ENCODE measurements at places on chromosomes 11 and 22.

DNA sequence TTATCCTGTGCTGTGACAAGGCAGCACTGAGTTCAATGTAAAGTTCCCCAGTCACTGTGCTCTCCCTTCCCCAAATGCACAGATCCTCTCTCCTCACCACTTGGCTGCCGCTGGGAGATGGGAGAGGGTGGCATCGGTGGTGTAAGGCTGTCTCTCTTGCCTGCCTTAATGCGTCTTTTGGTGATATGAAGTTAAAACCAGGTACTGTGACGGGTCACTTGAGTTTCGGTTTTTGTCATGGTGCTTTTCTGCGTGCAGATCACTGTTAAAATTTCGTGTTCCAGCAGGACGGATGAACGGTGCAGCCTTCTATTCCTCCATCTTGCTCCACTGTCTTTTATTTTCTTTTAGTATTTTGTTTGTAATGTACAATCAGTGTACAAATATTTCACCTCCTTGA, 18.6 kb downstream of the GLB1L2 start:
- DNase-seq = no peak

DNA sequence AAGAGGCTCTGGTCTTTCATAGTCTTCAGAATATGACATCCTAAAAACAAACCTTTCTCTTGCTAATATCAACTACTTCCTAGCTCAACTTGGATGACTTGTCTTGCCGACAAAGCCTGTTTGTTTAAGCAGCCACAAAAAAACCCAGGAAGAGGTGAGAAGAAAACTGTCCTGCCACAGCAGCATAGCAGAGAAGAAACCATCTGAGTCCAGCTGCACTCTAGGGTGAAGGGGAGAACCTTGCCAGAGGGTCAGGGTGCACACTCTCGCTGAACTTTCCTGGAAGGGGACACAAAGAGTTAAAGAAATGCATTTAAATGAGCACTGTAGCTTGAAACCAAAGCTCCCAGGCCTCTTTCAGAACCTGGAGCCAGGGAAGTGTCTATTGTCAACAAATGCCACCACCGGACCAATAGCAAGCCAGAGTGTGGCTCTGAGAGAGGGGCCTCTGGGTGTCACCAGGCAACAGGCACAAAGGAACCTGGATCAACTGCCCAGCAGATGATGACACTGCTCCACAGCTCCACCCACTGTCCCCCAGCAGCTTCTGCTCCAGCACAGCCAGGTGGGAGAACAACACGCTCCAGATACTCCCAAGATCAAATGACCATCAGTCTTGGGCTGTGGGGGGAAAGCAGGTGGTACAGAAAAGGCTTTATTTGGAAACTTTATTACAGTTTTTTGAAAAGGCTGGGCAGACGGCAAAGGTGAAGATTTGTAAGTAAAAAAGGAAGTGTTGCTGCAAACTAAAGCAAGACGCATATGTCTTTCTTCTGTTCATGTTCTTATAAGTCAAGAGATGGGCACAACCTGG, 105.7 kb downstream of the RASSF10 start:
- no peak for DNase-seq

DNA sequence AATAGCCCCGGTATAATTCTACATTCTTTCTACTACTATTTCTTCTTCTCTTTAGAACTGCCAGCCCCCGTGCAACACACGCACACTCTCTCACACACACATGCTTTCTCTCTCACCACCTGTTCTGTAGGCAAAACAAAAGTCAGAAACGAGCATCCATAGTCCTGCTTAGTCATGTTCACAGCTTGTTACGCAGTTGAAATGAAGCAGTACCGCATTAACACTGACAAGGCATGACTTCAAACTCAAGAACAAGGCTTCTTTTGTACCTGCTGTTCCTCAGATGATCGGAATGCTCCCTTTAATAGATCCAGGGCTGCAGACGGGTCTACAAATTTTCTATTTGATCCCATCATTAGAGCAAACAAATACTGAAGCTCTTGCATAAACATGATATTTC, 42.2 kb downstream of the USP28 start:
- DNase-seq = no peak

- no peak for DNase-seq
These were observed 151.4 kb downstream of the BLID start for GRCh38 chr11:121964591-121964990.

- no peak for DNase-seq
These were observed 7.0 kb upstream of the HINFP start for GRCh38 chr11:119114351-119114750.

DNA sequence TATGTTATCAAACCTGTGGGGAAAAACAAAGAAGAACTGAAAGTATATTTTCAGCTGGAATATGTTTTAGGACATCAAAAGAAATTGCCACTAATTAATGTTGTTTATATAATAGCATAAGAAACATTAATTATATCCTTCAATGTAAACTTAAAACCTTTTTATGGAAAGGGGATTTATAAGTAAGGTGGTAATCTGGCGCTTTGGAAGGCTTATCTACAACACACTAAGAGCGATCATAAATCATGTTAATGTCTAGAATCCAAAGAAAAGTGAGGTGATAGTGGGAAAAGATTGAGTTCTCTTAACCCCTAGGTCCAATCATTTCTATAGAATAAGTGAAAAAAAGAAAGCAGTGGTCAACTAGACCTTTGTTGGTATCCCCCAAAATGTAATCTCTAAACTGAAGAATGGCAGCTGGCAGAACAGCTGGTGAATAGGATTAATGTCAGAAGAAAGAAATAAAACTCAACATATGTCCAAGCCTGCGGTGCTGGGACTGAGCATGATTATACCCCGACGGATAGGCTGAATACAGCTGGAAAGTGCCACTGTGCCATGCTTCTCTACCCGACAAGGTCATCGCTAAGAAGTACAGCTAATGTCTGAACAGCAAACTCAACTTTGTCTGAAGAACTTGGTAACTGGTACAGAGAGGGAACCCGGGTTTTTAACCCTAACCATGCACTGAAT, 64.0 kb downstream of the SOX6 start:
- no peak for DNase-seq

GRCh38 chr22:39985383-39986035, 9.2 kb upstream of the FAM83F start:
- DNase-seq = no peak

DNA sequence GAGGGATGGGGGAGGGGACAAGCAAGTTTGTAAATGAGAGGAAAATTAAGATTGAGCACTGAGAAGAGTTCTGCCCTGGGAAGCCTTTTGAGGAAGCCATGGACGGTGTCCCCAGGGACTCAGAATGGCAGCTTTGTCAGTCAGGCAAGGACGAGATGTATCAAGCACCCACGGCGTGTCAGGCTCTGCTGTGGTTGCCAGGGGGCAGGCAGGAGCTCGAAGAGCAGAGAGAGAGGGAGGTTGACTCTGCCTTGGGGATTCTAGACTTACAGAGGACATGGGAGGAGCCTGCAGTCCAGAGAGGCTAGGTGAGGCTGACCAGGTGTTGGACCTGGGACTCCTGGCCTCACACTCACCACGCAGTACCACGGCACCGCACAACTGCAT, 29.1 kb upstream of the SYT7 start:
- DNase-seq = no peak

DNA sequence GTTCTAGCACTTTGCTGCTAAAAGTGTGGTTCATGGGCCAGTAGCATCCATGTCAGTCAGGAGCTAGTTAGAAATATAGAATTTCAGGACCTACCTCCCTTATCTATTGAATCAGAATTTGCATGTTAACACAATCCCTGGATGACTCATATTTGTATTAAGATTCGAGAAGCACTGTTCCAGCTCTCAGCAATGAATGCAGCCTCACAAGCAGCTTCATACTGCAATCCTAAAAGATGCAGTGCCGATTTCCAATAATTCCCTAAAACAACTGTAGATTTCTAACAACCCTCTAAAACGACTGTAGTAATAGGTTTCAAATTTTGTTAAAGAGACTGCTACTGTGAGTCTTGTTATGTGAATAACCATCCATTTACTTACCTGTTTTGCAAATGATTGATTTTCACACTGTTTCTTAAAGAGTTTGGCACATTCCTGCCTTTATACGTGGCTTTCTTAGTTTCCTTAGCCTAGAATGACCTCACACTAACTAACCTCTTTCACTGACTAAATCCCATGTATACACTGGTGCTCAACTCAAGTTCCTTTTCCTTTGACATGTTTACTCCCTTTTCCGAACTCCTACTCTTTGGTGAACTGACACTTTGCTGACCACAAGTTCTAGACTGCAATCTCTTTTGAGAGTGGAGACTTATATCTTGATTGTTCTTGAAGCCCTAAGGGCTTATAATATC, 511.8 kb downstream of the METTL15 start:
- no peak for DNase-seq

DNA sequence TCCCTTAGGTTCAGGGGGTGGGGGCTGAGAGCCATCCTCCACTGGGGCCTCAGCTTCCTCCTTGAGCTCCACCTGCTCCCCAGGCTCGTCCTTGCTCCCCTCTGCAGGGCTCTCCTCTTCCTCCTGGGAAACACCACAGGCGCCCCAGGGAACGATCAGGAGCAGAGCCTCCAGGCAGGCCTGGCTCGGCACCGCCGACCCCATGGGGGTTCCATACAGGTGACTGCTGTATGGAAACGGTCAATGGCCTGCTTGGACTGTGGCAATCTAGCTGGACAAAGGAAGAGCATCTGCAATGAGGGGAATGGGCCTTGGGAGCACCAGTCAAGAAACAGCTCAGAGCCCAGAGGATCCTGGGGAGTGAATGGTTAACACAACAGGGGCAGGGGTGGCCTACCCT, 7.9 kb downstream of the HYOU1 start:
- DNase-seq = no peak

DNA sequence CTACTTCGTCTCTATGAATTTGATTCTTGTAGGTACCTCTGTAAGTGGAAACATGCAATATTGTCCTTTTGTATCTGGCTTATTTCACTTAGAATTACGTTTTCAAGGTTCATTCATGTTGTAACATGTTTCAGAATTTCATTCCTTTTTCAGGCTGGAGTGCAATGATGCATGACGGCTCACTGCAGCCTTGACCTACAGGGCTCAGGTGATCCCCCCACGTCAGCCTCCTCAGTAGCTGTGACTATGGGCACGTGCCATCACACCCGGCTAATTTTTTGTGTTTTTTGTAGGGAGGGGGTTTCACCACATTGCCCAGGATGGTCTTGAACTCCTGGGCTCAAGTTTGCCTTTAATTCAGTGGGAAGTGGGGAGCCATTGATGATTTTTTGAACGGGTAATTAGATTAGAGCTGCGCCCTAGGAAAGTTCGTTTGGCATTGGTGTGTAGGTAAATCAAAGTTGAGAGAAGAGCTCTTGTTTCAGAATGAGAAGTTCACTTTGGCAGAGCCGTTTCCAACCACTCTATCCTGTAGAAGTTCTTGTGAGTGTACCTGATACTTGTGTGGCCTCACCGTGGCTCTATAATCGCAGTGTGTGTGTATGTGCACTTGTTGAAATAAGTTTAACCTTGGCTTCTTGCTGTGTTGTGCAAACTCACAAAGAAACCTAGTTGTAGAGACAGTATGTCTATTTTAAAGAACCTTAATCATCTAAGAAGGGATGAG, 115.9 kb downstream of the NAV2 start:
- DNase-seq = no peak

DNA sequence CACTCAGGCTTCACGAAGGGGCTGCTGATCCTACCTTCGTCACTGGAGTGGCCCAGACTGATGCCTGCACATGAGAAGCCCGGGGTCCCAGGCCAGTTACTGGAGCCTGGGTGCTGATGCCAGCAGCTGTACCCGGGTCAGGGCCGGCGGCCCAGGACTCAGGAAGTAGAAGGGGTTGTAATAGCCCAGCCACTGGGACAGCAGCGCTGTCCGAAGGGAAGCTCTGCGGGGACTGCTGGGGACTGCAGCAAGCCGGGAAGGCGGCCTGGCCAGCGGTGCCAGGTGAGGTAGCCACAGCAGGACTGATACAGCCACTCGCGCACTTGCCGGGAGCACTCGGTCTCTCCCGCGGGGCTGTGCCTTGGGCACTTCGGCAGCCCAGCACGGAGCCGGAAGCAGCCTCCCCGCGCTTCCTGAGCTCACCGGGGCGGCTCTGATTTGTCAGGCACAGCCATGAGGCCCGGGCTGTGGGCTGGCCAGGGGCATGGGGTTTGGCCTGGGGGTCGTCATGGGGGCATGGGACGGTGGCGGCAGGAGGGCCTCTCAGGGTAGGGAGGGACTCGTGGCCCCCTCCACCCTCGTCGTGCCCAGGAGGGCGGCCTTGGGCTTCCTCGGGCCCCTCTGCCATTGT, 13.9 kb upstream of the OR8K1 start:
- DNase-seq = no peak

GRCh38 chr11:44162662-44163061, 67.2 kb downstream of the EXT2 start:
- no peak for DNase-seq

DNA sequence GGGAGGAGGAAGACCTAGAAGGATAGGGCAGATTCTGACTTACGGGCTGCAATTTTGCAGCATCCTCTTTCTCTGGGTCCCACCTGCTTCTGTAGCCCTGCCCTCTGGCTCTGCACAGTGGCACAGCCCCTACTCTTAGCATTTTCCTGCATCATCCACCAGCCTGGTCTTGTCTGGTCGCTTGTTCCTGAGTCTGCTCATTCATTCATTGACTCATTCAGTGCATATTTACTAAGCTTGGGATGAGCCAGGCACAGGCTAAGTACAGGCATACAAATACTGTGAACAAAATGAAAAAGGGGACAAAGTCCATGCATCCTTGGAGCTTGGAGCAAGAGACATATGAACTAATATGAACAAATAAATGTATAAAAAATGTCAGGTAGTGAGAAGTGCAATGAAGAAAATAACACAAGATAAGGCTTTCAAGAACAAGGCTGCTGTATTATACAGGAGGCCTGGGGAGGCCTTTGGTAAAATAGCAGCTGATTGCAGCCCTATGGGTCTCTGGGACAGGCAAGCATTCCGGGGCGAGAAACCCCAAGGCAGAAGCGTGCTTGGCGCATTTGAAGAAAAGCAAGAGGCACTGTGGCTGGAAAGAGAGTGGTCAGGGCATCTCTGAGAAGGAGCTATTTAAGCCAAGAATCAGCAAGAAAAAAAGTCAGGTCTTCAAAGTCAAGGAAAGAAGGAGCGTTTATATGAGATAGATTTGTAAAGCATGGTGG, 108.0 kb upstream of the ALX4 start:
- no peak for DNase-seq

DNA sequence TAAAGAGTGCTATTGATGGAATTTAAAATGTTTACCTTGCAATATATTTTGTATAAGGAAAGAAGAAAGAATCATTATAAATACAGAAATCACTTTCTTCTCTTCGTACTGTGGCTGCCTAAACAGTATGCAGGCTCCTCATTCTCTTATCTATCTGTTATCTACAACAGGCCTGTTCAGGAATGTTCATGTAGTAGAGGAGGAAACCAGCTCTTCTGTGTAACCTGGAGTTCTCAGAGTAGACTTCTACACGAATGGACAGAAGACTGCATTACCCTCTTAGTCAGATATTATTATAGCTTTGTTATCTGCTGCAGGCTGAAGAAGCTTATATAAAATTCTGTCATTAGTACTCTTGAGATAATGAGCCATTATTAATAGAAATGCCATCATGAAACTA, 1225.9 kb upstream of the CNTN5 start:
- DNase-seq = no peak

Data from activated gamma-delta T cell treated with Interleukin-2 at 50 U/mL for 16 hours (primary cell).